Smooth muscle cell of bladder (primary cell): ENCODE measurements at places on chromosomes 5 and 9. TPM values are rescaled to one million over a fixed set of nuclear protein-coding genes. Genes with fewer than 3 reads are reported as not detected.

Gene CLK4
- 25.0 and 27.8 TPM in 2 replicates for total RNA-seq

Gene FBN2
- 87.2 and 153 TPM in 2 replicates for total RNA-seq

Gene ZNF169
- 1.8 and 2.4 TPM in 2 replicates for total RNA-seq

Gene FAM221B
- total RNA-seq: not detected in 2 replicates

Gene LHX6
- total RNA-seq: not detected in 2 replicates

Gene C7
- total RNA-seq: 1.1 and 4.0 TPM in 2 replicates

Gene QRFP
- total RNA-seq: not detected in 2 replicates
